Purkinje cell (primary cell): ENCODE measurements at places on chromosomes 7 and 10. TPM values are rescaled to one million over a fixed set of nuclear protein-coding genes. Genes with fewer than 3 reads are reported as not detected.

ZNF853 gene
- not detected in 2 replicates for polyA plus RNA-seq

LLCFC1 gene
- not detected in 2 replicates for polyA plus RNA-seq

CCL24 gene
- polyA plus RNA-seq, result not detected in 2 replicates

CDHR1 gene
- polyA plus RNA-seq, result 0.20 and 0.85 TPM in 2 replicates

FAM131B gene
- 0.35 and 3.6 TPM in 2 replicates for polyA plus RNA-seq

RARRES2 gene
- 1.3 and 1.9 TPM in 2 replicates for polyA plus RNA-seq

GALNT17 gene
- polyA plus RNA-seq, result 32.0 and 35.7 TPM in 2 replicates

EPO gene
- not detected in 2 replicates for polyA plus RNA-seq

GNGT1 gene
- polyA plus RNA-seq, result not detected in 2 replicates

GRID2IP gene
- polyA plus RNA-seq, result 1.2 and 1.7 TPM in 2 replicates

HMX2 gene
- polyA plus RNA-seq, result not detected in 2 replicates

SPDYE6 gene
- polyA plus RNA-seq, result 0.46 TPM in 1 of 2 replicates, not detected in the other

ACBD7 gene
- 1.7 and 3.3 TPM in 2 replicates for polyA plus RNA-seq

MSS51 gene
- polyA plus RNA-seq, result 0.20 and 0.36 TPM in 2 replicates

PRTFDC1 gene
- polyA plus RNA-seq, result 38.9 and 44.5 TPM in 2 replicates

PTPN12 gene
- 19.0 and 20.1 TPM in 2 replicates for polyA plus RNA-seq

UPK3BL1 gene
- 4.1 and 10.9 TPM in 2 replicates for polyA plus RNA-seq

NSUN6 gene
- polyA plus RNA-seq, result 12.6 and 17.3 TPM in 2 replicates

PLXDC2 gene
- polyA plus RNA-seq, result 98.7 and 105 TPM in 2 replicates

FGF8 gene
- not detected in 2 replicates for polyA plus RNA-seq

ZNF736 gene
- polyA plus RNA-seq, result 2.2 and 8.6 TPM in 2 replicates
